ENCODE measurements at places on chromosomes 4 and X.

- no peak for DNase-seq
Observed at GRCh38 chrX:115939636-115940160, 230.8 kb upstream of the AGTR2 start.

GRCh38 chr4:38687571-38688011 is 23.6 kb downstream of the KLF3 start:
- no peak for DNase-seq

GRCh38 chr4:65083076-65083475 is 587.2 kb downstream of the EPHA5 start:
- DNase-seq, result no peak

DNA sequence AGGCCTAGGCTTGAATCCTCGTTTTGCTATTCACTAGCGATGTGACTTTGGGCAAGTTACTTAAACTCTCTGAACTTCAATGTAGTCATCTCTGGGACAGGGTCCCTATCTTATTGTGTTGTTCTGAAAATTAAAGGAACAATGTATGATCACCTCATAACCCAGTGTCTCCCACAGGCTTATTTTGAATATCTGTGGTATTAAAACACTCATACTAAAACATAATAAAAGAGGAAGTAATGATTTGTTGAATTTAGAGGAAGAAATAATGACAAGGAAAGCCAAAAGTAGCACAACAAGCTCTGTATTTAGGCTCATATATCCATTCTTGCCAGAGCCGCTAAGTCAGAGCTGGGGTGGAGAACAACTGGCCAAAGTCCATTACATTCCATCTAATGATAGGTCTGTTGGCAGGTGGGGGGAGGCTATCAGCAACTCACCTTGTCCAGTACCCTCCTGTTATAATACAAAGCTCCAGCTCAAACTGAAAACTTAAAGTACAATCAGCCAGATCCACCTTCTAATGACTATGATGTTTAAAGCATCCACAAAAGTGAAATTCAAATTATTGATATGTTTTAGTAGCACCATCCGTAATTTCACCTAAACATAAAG is 64.5 kb upstream of the LSM6 start:
- no peak for DNase-seq

- DNase-seq, result no peak
Observed at GRCh38 chr4:56276547-56276946, 110.7 kb downstream of the AASDH start.

DNA sequence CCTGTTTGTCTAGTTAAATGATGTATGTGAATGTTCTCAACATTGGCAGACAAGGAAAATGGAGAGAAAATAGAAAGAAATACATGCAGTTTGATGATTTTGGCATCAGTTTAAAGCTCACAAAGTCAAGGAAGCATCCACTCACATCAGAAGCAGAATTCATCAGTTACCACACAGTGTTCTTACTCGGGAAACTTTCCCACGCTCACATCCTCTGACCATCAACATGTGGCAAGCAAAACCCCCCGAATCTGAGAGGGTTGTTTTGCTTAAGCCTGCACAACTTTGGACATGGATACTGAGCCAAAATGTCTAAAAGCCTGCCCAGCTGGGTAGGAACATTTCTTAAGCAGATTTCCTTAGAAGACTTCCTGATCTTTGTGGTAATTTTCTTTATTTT is 407.6 kb downstream of the ANKRD50 start:
- DNase-seq, result no peak

- no peak for DNase-seq
Observed at GRCh38 chr4:125681240-125681639, 366.5 kb downstream of the FAT4 start.

DNA sequence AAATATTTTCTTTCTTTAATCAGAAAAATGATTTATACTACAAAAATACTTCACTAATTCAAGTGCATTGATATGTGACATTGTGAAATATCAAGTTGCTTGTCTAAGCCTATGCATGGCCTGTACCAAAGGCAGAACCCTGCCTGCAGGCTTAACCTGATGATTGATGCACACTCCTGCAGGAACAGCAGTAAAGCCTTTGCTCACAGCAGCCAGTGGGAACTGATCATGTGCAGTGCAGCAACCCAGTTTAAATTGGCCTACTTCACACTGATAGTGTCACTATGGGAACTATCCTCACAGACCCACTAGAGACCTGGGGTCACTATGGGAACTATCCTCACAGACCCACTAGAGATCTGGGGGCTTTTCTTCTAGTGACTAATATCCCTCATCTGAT is 603.8 kb downstream of the RAPGEF2 start:
- no peak for DNase-seq

- DNase-seq, result no peak
Observed at GRCh38 chrX:118143578-118143977, 27.0 kb upstream of the KLHL13 start.

DNA sequence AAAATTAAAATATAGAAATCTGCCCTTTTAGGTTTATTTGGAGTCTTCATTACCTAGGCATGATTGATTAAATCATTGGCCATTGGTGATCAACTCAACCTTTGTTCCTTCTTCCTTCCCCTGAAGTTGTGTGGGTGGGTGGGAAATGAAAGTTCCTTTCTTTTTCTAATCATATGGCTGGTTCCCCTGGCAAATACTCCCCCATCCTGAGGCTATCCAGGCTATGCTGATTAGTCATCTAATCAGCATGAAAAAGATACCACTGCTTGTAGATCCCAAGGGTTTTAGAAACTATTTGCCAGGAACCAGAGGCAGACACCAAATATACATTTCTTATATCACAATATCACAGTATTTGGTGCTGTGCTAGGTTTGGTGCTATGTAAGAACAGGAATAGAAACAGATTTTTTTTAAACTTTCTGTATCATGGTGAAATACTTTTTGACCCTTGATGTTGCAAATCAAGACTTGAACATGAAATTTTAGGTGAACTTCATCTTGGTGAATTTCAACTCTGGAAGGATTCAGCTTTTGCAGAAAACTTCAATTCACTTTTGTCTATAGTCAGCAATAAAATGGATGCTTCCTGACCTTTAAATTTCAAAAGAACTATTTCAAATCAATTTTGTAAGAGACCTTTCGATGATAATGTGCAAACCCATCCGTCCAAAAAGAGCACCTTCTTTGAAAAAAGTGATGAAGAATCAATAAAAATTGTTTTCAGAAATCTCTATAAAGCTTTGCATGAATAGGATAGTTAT is 71.1 kb downstream of the CCSER1 start:
- DNase-seq, result no peak

DNA sequence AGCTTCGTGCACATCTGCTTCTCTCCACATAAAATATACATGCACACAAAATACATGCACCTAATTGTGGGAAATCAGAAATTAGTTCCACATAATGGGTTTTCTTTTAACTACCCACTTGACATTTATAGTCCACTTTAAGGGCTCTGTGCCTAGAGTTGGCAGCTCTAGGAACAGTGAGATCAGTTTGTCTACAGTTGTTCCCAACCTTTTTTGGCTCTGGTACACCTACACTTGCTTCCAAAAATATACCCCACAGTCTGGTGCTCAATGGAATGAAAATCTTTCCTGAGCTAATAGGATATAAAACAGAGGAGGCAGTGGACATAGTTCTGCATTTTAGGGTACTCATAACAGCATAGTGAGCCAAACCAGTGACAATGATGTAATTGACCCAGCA is 36.1 kb downstream of the HDAC8 start:
- no peak for DNase-seq

DNA sequence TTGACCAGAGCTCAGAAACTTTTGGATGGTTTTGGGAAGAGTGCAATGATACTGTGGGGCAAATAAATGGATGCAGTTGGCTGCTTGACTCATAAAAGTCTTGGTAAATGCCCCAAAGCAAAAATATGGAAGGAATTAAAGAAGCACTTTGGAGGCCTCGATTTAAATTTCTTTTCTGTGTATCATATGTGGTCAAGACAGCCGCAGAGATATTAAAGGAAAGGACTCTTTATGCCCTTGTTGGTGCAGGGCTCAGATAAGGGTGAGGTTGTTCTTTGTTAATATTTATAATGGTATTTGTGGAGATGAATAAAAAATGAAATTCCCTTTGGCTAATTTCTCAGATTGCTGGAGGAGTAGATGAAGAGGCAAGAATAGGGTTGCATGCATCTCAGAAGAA is 90.2 kb downstream of the NHS start:
- DNase-seq, result no peak

DNA sequence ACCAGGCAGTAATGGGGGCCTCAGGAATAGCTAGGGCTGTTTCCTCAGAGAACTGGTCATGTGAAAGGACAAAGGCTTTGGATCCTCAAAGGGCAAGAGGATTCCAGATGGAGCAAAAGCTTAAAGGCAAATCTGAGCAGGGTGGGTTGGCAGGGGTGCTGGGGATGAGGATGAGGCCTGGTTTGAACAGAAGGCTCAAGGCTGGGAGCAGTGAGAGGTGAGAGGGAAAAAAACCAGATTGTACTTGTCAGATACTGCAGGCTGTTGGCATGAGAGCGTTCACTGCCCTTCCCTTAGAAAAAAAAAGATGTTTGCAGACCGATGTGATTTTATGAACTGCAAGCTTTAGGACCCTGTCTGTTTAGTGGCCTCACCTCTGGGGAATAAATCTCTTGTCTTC is 75.3 kb upstream of the PLAC1 start:
- no peak for DNase-seq

- DNase-seq, result no peak
Observed at GRCh38 chr4:82696117-82696860, 102.3 kb downstream of the SCD5 start.

DNA sequence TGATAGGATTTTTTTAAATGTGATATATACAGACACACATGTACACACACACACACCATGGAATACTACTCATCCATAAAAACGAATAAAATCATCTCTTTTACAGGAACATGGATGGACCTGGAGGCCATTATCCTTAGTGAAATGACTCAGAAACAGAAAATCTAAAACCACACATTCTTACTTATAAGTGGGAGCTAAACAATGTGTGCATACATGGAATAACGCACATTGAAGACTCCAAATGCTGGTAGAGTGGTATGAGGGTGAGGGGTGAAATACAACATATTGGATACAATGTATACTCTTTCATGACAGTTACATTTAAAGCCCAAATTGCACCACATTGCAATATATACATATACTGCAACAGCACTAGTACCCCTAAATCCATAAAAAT is 120.2 kb upstream of the ADGRL3 start:
- no peak for DNase-seq

GRCh38 chrX:5979338-5979737 is 249.3 kb downstream of the NLGN4X start:
- DNase-seq, result no peak

DNA sequence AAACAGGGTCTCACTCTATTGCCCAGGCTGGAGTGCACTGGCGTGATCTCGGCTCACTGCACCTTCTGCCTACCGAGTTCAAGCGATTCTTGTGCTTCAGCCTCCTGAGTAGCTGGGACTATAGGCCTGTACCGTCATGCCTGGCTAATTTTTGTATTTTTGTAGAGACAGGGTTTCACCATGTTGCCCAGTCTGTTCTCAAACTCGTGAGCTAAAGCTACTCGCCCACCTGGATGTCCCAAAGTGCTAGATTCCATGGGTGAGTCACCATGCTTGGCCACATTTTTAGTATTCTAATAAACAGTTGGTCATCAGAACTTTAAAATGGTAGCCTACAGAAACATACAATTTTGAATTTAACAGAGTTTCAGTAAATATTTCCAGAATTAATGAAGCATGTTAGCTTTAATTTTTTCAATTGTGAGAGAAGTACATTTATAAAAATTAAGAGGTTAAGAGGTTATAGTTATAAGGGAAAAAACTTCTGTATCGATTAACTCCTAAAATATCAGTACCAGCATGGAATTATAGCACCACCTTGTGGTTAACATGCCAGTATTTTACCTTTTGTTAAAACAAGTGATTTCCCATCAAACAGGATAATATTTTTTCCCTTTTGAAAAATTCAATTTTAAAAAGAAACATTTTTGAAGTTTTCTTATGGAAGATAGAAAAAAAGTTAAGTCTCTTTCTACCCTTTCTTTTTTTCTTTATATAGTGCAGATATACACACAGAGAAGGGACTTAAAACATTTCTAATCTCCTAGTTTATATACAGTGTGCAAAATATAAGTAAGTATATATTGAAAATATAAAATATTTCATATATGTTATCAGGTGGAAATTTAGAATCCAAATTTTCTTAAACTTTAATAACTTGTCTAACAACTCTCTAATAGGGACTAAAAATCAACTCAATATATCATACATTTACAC is 35.4 kb downstream of the CEP44 start:
- DNase-seq, result peak; percentile 5

GRCh38 chr4:165248102-165248501 is 40.7 kb downstream of the KLHL2 start:
- DNase-seq, result no peak

DNA sequence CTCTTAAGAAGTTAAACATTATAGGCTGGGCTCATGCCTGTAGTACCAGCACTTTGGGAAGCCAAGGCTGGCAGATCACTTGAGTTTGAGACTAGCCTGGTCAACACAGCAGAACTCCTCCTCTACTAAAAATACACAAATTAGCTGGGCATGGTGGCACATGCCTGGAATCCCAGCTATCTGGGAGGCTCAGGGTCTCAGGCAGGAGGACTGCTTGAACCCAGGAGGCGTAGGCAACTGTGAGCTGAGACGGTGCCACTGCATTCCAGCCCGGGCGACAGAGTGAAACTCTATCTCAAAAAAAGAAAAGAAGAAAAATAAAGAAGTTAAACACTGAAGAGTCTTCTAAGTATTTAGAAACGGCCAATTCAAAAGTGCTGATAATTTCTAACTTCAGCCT is 164.3 kb upstream of the GALNTL6 start:
- DNase-seq, result no peak
